ENCODE measurements at places on chromosomes 5 and 9.

GRCh38 chr9:88738709-88739108 lies 203.7 kb downstream of the NXNL2 start:
- peak; percentile 80 for DNase-seq

DNA sequence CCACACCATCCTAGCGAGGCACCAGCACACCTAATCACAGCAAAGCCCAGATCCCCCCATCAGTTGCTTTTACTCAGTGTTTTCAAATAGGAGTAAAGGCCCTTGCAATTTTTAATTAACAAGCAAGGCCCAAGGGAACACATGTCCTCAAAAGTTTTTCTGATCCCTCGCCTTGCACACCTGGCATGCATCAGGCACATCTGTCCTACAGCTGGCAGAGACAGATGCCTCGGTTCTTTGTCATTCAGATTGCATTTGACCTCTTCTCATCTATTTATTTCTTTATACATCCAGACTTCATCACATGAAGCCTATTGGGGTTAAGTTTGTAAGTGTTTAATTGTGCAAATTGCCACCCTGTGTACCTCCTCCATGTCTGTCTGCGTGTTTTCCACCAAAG lies 241.4 kb downstream of the MARCHF11 start:
- DNase-seq: no peak

DNA sequence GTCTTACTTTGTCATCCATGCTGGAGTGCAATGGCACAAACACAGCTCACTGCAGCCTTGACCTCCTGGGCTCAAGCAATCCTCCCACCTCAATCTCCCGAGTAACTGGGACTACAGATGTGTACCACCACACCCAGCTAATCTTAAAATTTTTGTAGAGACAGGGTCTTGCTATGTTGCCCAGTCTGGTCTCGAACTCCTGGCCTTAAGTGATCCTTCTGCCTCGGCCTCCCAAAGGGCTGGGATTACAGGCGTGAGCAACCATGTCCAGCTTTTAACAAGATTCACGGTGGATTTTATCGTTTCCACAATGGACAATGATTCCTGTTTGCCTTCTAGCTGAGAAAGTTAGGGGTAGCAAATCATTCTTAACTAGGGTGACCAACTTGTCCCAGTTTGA lies 165.9 kb downstream of the ZNF608 start:
- no peak for DNase-seq

- no peak for DNase-seq
These were observed 98.7 kb downstream of the ZNF462 start for GRCh38 chr9:106961623-106962022.

GRCh38 chr9:106727969-106728368 lies 135.0 kb upstream of the ZNF462 start:
- DNase-seq: no peak

DNA sequence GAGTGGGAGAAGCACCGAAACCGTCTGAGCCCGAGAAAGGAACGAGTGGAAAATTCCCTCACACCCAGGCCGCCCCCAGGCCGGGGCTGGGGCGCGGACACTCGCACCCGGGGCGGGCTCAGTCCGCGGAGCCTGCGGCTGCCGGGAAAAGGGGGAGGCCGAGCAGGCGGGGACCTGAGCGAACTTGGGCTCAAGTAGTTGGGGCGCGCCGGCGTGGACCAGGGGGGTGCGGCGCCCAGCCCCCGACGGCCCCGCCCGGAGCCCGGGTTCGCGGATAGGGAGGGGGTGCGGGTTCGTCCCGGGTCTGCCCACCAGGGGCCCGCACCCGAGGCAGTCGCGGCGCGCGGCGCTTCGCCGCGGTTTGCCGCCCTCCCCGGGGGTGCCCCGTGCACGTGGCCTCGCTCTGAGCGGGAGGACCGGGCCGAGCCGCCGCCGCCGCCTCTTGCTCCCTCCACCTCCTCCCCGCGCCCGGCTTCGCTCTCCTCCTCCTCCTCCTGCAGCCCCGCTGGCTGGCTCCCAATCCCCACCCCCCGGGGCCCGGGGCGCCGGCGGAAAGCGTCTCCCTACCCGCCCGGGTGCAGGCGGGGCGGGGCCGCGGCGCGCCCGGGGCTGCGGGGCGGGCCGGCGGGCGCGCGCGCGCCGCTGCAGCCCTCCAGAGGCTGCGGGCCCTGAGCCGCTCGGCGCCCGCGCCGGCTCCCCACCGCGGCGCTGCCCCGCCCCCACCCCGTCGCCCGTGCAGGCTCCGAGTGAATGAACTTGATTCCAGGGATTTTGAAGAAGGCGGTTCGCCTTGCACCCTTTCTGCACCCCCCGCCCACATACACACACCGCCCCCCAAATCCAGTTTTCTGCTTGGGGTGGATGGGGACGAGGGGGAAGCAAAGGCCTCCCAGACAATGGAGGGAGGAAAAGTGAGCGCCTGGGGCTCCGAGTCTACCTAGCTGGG lies 1.3 kb upstream of the NFIB start:
- DNase-seq: no peak

DNA sequence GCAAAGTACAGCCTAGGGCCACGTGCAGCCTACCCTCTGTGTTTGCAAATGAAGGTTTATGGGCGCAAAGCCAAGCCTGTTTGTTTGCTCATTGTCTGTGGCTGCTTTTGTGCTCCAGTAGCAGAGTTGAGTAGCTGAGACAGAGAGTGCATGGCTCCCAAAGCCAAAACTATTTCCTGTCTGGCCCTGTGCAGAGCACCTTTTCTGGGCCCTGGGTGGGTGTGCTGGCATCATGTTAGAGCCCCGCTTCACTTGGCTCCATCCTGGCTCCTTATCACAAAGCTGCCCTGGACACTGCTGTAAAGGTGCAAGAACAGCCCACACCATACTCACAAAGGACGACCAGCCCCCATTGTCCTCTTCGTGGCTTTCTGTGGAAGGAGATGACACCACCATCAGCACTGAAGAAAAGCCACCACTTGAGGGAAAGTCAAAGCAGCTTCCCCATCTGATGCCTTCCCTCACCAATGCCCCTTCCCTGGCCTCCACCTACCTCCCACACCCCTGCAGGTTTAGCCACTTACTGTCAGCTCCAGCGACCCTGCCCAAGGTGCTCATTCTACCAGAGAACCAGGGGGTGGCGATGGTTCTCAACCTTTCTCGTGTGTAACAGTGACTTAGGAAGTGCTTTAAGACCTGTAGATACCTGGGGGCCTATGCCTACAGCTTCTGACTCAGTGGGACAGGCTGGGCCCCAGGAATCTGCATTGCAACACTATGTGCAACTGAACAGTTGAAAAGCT lies 23.4 kb downstream of the LCP2 start:
- DNase-seq: no peak

DNA sequence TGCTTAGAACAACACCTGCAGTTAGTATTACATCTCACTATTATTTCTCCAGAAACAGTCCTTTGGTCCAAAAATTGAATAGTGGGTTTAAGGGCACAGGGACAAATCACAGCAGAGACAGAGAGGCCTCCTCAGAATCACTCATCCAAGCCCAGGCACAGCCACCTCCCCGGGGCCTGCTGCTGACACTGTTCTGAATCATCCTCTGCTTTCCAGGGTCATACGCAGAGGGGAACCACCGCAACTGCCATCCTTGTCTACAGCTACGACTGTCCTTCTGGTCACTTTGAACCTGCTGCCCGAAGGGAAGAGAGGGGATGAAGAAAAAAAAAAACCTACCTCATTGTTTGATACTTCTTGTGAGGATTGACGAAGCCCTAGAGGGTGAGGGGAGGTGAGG lies 35.3 kb upstream of the MAN2A1 start:
- no peak for DNase-seq

- no peak for DNase-seq
These were observed 7.0 kb upstream of the MRNIP start for GRCh38 chr5:179865491-179866240.

DNA sequence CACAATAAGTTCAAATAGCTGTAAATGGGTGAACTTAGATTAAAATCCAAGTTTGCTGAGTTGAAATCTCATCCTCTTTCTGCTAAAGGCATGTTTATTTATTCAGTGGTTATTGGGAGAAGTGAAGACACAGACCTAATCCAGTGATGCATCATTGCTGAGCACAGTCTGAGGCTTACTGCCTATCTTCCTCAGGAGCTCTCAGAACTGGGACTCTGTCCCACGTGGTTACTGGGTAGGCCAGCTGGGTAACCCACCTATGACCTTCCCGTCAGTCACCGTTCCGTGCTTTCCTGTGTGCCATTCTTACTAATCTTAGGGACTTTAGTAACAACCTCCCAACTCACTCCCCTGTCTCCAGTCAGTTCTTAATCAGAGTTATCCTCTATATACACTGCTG lies 226.8 kb upstream of the ATP10B start:
- DNase-seq: no peak

GRCh38 chr9:23444658-23445057 lies 381.4 kb downstream of the ELAVL2 start:
- no peak for DNase-seq

DNA sequence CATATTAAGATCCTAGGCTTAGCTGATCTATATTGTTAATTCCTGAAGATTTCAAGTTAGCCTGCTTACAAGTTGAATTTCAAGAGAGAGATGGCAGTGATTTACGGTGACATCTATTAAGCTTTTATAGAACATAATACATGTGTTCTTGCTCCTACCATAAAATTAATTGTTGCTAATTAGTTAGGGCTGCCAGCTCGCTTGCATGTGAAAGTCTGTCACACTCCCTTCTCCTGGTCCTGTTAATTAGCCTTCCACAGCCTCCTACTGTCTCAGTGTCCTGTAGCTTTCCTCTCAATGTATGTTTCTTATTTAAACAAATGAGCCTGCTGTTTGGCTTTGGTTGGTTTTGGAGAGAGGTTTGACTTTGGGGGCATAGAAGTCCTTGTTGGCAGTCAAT lies 247.2 kb downstream of the NTRK2 start:
- no peak for DNase-seq

GRCh38 chr5:56734091-56734694 lies 81.2 kb upstream of the MAP3K1 start:
- DNase-seq: no peak

- DNase-seq: no peak
These were observed 80.8 kb downstream of the NLN start for GRCh38 chr5:65802820-65803219.

- no peak for DNase-seq
These were observed 58.3 kb upstream of the SHB start for GRCh38 chr9:38127271-38127839.

DNA sequence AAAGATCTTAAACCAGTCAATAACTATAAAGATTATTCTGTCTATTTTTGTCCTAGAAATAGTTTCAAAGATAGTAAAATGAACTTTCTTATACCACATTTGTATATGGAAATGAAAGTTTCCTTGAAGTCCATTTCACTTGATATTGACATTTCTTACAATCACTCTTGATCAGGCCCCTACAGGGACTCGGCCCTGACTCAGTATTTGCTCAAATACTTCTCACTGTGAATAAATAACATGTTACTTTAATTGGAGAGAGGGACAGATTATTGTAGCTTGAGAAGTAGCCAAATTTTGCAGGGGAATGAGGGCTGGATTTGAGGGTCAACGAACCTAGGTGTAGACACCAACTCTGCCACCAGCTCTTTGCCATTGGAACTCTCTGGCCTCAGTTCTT lies 25.6 kb upstream of the SMARCA2 start:
- DNase-seq: no peak

DNA sequence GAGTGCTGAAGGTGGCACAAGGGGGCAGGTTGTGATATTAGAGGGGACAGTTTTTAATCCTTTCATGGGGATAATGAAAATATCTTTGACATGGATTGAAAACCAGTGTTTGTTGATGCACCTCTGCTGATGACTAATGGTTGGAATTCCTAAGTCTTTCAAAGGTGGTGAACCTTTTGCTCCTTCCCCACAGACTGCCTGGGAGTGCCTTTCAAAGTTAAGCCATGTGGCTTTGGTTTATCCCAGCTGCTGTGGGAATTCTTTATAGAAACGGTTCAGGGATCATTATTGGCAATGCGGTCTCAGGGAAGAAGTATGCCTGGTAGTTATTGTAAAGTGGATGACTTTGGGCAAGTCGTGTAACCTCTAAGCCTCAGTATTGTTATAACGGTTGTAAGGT lies 45.7 kb downstream of the PIP5K1B start:
- DNase-seq: no peak

GRCh38 chr9:70228611-70229010 lies 30.2 kb upstream of the SMC5 start:
- DNase-seq: no peak

DNA sequence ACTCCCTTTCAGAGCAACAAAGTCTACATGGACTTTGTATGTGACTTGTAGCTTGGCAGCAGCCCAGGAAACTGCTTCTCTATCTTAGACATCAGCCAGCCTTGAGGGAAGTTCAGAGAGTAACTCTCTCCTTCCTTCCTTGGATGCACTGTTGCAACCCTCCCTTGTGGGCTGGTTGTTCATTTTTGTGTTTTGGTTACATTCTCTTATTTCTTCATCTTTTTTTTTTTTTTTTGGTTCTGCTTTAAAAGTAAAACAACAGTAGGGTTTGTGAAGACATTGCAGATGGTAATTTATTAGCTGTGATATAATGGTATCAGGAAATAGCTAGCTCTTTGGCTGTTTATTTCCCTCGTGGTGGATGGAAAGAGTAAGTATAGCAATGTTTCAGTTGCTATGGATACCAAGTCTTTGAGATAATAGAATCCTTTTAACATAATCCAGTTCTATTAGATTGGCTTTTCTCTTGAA lies 97.9 kb upstream of the MAMDC2 start:
- DNase-seq: peak; percentile 50

DNA sequence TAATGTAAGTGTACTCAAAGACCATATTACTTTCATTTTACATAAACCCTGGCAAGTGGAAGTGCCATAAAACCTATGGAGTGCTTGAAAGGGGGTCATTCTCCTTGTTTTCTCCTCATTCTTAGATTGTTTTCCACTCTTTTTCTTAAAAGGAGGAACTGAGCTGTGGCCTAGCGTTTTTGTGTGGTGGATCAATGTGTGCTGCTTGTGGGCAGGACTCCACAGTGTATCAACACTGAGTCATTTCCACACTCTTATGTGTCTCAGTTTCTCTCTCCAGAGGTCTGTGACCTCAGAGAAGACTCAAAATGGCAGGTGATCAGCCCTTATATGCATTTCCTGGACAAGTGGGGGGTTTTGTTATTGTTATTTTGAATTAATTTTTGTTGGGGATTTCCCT lies 516.1 kb upstream of the CDH10 start:
- DNase-seq: no peak

DNA sequence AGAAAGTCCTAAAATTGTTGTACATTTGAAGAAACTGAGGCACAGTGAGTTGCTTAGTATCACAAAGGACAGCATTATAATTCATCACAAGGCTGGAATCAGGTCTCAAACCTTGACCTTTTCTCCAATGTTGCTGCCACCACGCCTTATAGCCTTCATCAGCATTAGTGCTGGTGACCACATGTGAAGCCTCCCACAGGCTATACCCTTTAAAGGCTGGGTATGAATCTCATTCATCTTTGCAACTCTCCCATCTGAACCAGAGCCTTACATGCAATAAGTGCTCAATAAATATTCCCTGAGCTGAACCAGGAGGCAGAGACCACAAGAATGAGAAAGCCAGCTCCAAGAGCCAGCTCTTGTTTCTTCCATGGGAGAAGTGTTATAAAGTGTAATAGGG lies 104.7 kb downstream of the SPOCK1 start:
- DNase-seq: no peak

GRCh38 chr5:8870349-8870958 lies 675.4 kb downstream of the SEMA5A start:
- no peak for DNase-seq

GRCh38 chr9:137007816-137008270 lies 11.5 kb upstream of the CLIC3 start:
- no peak for DNase-seq

- no peak for DNase-seq
These were observed 87.3 kb upstream of the PRLR start for GRCh38 chr5:35317586-35317985.

- no peak for DNase-seq
These were observed 23.2 kb downstream of the STK10 start for GRCh38 chr5:172164769-172165212.
